ENCODE measurements at places on chromosomes 3 and 15.

DNA sequence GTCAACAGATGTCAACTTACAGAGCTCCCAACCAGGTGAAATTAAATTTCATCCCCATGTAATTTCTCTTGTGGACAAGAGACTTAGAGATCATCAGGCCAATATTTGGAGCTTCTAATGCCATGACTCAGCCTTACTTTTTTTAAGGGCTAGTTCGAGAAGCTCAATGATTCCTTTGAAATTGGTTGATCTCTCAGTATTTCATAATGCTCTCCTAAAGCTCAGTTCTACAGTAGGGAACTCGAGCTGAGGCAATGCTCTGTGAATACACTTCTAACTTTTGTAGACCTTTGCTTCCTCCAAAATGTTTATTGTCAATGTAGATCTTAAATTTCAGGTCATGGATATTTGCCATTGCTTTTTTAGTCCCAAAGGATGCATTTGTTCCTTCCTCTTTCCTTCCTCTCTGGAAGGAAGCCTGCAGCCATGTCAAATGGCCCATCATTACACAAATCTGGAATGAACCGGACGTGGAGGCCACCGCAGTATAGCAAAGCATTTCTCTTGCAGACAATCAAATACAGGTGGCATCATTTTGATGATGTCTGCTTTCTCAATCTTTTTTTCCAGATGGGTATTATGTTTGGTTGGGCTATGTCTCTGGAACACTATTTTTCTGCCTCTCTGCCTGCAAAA lies 28.3 kb downstream of the STARD5 start:
- DNase-seq: no peak

DNA sequence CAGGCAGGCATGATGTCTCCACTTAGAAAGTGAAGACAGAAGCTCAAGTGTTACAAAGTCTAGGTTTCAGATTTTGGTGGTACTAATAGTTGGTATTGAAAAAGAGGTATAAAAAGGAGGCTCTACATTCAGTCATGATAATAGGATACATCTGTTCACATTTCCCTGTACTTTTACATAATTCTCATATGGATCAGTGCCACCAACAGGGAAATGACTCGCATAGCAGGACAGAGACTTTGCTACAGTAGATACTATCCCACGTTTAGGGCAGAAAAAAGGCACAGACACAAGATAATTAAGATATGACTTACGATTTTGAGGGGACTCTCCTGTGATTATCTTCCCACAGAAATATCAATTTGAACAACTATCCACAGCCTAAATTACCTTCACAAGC lies 1062.9 kb upstream of the EPHA6 start:
- no peak for DNase-seq

GRCh38 chr3:40621252-40621651 lies 96.5 kb downstream of the ZNF621 start:
- no peak for DNase-seq

- no peak for DNase-seq
These were observed 87.7 kb downstream of the DNASE1L3 start for GRCh38 chr3:58122936-58123700.

GRCh38 chr3:50662408-50662807 lies 12.3 kb upstream of the DOCK3 start:
- no peak for DNase-seq

DNA sequence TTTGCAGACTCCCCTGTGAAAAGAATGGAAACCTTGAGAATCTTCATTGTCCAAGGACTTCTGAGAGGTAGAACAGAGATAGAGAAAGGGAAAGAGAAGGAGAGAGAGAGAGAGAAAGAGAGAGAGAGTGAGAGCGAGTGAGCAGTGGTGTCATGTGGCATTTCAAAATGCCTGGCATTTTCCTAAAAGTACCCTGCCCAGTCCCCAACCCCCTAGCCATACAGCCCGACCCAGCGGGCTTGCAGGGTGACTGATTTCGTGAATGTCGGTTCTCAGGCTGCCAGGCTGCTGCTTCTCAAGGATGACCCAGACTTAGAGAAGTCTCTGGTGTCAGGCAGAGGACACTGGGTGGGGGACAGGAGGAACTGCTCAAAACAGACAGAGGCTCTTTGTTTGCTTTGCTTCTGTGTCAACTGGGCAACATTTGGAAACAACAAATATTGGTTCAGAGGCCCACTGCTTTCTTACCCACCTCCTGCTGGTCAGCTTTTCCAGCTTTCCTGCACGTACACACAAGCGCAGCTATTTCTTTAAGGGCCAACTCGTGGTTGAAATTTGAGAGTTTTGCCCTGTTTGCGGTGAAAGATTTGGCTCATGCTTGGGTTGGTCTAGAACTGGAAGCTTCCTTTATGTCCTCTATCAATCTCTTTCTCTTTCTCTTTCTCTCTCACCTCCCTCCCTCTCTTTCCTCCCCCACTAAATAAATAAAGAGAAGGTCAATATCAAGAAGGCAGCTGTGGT lies 3.7 kb upstream of the TF start:
- DNase-seq: no peak

GRCh38 chr3:58164906-58165821 lies 45.6 kb downstream of the DNASE1L3 start:
- no peak for DNase-seq

DNA sequence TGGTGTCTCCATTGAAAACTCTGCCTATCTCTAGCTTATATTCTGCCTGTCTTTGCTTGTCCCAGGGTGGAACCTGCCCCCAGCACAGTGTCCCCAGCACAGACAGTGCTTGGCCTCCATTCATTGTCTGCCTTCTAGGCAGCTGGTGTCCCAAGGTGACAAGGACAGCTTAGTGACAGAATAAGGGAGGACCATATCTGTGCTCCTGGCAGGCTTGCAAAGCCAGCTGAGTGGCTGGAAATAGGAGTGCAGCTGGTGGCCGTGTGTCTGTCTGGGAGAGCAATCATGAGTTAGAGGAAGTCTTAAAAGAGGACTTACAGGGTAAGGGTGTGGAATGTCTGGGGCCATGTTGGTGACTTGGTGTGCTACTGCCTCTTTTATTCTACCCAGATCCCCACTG lies 33.4 kb downstream of the SCN5A start:
- no peak for DNase-seq

GRCh38 chr15:92226020-92226612 lies 167.6 kb upstream of the ST8SIA2 start:
- no peak for DNase-seq

DNA sequence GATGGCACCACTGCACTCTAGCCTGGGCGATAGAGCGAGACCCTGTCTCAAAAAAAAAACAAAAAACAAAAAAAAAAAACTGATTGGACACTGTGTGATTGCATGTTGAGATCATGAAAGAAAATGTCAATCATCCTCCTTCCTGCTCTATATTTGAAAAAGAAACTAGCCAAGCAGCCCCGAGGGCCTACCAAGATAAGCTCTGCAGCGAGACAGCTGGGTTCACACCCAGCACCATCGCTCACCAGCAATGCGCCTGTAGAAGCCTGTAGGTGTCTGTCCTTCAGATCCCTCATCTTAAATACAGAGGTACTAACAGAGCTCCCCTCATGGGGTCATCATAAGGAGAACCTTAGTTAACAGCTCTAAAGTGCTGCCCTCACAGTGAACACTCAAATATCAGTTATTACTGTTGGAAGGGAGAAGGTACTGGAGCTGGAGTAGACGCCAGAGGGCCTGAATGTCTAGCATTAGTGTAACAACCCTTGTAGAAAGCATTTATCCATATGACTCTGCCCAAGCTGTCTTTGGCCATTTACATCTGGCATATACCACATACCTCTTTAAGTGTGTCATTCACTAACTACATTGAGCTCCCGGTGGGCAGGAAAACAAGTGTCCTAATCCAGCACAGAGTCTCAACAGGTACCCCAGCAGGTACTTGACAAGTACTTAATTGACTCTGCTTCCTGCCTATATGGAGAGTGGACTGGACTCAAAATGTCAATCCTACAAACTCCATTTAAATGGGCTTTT lies 22.9 kb downstream of the MYLK start:
- no peak for DNase-seq

DNA sequence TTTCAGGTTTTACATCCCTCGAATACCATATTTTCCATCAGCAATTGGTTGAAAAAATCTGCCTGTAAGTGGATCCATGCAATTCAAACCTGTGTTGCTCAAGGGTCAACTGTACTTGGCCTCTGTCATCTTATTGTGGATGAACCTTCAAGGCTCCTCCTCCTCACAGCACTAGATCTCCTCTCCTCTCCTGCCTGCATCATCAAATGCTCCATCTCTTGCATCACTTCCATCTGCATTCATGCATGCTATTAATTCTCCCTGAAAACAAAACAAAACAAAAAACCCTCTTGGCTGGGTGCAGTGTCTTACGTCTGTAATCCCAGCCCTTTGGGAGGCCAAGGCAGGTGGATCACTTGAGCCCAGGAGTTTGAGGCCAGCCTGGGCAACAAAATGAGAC lies 10.1 kb downstream of the BCL2L10 start:
- no peak for DNase-seq

- DNase-seq: no peak
These were observed 34.1 kb upstream of the ATG7 start for GRCh38 chr3:11238060-11238459.

DNA sequence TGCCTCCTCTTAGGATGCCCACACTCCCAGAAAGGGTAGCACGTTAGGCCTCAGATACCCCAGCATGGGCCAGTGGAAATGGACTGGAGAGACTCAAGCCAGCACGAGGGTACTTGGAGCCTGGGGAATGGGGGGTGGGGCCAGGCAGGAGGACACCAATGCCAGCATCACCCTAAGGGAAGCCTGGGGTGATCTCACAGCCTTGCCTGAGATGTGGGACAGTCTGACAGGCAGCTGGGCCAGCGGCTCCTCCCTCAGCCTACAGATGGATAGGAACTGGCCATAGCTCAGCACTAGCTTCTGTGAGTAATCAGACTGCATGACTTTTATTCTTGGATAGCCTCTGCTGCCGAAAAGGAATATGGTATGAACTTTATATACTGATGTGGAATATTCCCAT lies 59.6 kb upstream of the MRPS22 start:
- DNase-seq: no peak

- no peak for DNase-seq
These were observed 224.4 kb upstream of the ATP11B start for GRCh38 chr3:182568876-182569275.

GRCh38 chr3:187049462-187050101 lies 89.7 kb downstream of the RPL39L start:
- DNase-seq: no peak

DNA sequence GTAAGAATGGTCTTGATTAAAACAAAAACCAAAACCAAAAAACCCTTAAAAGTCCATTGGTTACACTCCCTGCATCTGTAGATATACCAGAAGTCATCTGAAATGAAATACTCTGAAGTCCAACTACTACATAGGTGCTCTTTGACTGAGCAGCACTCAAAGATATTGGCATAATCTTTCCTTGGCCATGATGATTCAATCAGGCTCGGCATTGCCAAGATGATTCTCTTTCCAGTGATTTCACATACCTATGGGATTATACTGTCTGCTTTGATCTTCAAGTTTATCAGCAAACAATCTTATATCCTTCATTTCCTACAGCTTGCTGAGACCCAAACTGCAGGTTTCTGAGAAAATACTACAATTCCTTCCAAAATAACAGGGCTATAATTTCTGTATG lies 35.9 kb upstream of the DIPK2A start:
- DNase-seq: no peak

DNA sequence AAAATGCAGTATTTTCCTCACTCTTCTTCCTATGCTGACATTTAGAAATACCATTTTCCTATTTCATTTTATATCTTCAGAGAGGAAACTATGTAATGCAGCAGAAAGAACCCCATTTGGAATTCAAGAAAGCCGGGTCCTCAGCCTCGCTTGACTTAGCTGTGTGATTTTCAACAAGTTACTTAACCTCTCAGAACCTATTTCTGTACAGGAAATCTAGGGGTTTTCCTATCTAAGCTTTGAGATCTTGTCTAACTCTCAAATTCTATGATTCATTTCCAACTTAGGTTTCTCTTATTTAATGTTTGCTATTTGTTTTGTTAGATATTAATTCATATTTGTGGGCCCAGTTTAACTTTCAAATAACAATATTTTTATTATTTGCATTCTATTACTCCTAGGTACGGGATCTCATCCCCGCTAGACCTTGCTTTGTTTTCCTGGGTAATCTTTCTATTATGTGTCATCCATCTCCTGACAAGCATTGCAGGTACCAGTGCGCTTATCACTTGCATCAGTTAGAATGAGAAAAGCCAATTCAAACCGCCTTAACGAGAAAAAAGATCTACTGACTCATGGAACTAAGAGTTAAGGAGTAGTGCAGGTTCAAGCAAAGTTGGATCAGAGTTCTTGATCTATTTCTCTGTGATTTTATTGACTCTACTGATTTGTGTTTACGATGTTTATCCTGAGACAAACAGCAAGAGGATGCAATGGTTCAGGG lies 70.6 kb upstream of the BHLHE40 start:
- no peak for DNase-seq

DNA sequence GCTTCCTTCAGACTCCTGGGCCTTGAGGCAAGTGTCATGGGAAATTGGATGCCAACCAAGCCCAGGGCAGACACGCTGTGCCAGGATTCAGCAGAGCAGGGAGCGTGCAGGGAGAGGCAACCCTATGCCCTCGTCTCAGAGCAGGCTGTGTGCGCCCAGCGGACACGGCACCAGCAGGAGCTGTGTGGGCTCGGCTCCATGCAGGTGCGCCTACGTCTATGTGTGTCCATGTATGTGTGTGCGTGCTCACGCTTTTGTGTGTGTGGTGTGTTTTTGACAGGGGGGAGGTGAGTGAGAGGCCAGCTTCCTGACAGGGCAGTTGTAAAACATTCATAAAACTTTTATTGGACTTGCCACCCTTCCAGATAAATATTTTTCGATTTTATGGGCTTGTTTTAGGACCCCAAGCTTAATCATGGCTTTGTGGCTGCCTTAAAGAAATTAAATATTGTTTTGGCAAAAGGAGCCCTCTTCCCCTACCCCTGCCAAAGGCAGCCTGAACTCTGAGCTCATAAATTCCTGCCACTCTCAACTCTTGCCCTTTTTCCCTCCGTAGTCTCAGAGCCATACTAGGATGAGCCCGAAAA lies 84.4 kb downstream of the DNAJB8 start:
- no peak for DNase-seq

- DNase-seq: no peak
These were observed 243.8 kb upstream of the CHRM5 start for GRCh38 chr15:33724321-33725036.

DNA sequence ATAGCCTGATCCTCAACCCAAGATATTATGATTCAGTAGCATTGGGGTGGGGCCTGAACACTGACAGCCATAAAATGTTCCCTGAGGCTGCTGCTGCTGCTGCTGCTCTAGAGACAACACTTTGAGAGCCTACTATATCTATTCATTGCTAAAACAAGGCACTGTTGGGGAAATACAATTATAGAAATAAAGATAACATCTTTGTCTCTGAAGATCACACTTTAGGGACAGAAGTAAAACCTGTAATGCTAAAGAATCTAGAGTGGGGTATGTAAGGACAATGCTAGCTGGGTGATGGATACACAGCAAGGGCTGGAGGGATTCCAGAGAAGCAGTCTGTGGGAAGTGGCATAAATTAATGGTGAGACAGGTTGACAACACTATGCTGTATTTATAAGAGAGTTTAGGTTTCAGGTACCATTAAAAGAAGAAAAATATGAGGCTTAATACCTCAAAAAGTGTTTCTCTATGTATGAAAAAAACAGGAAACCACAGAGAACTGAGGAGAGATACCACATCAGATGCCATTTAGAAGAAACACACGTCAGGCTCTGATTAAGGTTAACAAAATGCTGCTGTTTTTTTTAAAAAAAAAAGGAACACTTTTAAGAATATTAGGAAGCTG lies 115.9 kb downstream of the CBLB start:
- DNase-seq: no peak

Data from stimulated activated CD4-positive, alpha-beta T cell treated with anti-CD3 and anti-CD28 coated beads, TNF-alpha, amount 100 ng/mL, for 48 hours (primary cell).